Heart left ventricle (tissue), 16 donors: ENCODE measurements at places on chromosomes 2 and 18.

GRCh38 chr2:85611217-85611704 is 605 bp downstream of the C2orf68 start:
- no peak for DNase-seq

DNA sequence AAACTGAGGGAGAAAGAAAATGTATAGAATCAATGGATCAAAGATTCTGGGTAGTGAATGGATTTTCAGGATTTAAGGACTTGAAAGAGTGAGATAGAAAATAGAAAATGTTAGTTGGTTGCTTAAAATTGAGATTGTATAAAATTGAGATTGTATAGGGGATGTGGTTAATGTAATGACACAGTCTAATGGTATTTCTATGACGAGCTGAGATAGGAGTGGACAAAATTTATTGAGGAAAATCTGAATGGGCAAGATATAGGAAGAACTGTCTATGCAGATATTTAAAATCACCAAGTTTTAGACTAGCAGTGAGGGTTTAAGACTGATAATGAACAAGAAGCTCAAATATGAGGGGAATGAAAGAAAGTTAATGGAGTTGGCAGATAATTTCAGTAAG is 406.6 kb downstream of the NYAP2 start:
- DNase-seq, result no peak

DNA sequence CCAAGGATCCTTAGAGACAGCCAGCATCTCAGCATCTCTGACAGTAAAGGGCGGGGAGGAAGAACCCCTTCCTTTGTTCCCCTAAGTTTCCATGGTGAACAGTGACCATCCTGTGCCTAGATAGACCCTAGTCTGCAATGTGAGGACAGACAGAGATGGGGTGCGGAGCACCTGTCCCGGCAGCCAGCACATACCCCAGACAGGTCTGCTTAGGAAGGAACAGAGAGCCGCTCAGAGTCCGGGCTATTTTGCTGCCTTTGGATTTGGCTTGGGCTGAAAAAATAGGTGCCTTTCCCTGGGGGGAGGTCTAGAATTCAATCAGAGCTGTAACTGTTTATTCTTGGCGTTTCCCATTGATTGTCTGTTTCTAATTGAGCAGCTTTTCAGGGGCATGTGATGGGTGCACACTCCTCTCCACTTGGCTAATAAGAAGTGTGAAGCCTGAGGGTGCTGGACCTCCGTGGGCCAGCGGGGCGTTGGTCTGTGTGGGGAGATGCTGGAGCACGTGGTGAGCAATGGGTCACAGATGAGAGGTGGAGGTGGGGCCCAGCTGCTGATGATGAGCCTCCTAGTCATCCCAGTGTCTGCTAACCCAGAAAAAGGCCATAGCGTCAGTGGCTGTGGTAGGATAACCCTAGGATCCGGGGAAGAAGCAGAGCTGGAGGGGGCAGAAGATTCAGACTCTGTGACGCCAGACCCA is 236.8 kb downstream of the SEPTIN10 start:
- DNase-seq, result no peak

DNA sequence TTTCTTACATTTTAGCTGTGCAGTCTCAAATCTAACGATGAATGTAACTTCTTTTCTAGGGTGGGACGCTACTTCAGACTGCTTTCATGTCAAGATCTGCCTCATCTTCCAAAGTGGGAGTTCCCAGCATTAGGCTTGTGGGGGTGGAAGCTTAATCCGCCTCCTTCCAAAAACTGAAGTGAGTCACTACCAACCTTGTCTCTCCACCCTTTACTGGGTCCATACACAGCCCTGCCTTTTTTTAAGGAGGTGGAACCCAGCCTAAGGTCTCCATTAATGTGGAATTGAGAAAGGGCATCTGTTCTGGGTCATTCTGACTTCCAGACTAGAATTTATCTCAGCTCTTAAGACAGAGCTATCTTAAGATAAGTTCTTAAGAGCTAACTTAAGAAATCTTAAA is 42.0 kb upstream of the NFE2L2 start:
- DNase-seq, result no peak
